Activated CD4-positive, alpha-beta T cell treated with anti-CD3 and anti-CD28 coated beads, Interleukin-2, amount 50 U/mL, for 1 hour (primary cell): ENCODE measurements at places on chromosomes 6 and 20.

DNA sequence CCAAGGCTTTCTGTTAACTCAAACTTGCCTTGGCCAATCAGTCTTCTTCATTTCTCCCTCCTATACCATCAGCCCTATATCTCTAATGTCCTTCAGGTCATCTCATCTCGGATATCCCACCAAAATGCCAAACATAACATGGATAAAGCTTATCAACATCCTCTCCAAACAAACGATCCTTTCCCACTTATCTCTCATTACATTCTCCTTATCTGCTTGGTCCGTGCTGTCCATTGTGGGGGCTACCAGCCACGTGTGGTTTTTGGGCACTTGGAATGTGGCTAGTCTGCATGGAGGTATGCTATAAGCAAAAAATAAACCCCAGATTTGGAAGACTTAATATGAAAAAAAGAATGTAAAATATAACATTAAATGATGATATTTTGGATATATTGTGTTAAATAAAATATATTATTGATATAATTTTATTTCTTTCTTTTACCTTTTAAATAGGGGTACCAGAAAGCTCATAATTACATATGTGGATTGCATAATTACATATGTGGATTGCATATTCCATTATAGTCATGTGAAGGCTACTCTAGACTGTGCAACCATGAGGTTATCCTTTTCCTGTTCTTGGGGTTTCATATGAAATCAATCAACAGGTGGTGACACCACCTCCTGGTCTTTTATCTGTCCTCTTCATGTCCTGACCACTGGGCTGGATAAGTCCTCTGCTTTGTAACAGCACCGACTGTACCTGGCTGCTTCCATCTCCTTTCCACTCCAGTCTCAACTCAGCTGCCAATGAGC, 123.0 kb downstream of the CD83 start:
- DNase-seq = no peak

DNA sequence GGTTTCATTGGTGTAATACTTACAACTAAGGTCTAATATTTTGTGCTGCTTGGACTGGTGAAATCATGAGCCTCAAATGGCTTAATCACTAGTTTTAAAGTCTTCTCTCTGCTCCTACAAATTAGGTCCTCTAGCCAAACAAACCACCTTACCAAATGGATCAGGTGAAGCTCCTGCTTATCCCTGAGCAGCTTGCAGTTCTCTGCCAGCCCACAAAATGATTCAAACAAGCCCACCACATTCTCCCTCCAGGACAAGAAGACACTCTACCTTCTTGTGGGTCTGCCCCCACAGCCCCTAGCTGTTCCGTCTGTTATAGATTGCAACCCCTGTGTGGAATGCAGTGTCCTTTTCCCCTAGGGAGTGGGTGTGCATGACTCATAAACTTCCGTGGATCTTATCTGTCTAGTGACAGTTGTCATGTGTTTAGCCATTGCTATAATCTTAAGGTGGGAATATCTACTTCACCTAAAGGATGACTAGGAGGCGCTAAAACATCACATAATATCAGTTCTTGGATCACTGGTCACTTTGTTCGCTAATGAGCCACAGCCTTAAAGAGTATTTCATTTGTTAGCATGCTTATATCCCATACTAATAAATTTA, 940.5 kb upstream of the MANEA start:
- DNase-seq = no peak

DNA sequence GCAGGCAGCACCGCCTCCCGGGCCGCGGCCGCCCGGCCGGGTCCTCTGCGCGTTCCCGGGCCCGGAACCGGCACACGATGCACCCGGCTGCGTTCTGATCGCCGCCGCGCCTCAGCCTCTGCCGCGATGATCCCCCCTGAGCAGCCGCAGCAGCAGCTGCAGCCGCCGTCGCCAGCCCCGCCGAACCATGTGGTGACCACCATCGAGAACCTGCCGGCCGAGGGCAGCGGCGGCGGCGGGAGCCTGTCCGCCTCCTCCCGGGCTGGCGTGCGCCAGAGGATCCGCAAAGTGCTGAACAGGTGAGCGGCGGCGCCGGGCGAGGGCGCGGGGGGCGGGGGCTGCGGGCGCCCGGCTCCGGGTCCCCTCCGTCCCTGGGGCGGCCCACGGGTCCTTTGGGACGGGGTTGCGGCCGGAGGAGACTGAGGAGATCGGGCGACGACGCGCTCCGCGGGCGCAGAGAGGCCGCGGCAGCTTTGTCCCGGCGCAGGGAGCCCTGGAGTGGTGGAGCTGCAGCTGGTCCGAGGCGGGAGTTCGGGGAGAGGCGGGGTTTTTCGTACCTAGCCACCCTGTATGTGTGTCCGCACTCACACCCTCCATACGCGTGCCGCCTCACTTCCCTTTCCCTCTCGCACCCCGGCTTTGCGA, 659 bp downstream of the SLC35F1 start:
- no peak for DNase-seq

- DNase-seq = no peak
These were observed 11.6 kb downstream of the NCOA7 start for GRCh38 chr6:125802383-125802782.

GRCh38 chr6:163391985-163392384, 22.5 kb upstream of the QKI start:
- no peak for DNase-seq

DNA sequence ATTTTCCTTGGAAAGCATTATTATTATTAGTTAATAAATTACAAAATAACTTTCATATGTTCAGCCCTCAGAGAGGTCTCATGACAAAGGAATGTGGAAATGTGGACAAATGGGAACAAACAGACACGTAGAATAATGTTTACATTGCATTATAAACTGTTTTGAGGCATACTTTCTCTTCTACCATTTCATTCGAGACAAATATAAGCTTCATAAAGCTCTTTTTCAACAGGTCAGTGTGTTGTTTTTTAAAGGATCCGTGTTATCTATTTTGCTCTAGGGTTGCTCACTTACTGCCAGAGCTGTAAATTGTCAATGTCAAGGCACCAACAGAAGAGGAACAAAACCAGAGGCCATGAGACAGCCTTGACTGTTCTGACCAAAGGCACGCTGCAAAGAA, 256.8 kb downstream of the PHACTR1 start:
- no peak for DNase-seq

DNA sequence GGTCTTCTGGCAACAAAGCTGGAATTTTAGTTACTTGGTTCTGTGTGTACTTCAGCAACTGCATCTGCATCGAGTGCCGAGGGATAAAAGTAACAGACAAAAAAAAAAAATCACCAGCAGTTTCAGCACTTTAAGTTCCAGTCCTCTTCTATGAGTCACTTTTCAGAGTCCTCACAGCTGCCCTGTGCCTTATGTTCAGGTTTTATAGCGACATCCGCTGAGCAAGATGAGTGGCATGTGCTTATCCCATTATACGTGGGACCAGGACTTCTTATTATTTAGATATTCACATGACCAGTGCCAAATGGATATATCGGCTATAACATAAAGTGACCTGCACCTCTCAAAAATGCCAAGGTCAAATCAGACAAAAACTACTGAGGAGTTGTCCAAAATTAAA, 242.9 kb downstream of the FOXA2 start:
- DNase-seq = no peak

- DNase-seq = no peak
These were observed 94.7 kb upstream of the AHI1 start for GRCh38 chr6:135592276-135592675.

DNA sequence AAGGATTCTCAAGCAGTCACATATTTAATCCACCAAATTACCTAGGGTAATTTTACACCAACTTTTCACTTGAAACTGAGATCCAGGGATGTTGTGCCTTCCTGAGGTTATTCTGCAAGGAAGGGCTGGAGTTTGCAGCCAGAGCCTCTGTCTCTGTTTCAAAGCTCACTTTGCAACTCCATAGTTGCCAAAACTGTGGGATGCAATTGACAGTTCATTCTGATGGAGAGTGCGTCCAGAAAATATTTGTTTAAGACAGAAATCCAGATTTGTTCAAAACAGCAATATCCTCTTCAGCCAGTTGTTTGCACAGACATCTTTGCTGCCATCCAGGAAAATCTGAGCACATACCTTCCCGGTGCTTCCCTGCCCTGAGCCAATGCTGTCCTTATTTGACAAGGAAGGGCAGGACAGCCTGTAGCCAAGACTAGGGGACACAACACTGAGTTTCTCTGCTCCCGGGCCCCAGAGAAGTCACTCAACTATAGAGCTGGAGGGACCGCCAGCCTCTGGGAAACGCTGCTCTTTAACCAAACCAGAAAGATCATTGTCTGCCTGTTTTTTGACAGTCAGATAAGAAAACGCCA, 297.4 kb downstream of the HIVEP2 start:
- no peak for DNase-seq

DNA sequence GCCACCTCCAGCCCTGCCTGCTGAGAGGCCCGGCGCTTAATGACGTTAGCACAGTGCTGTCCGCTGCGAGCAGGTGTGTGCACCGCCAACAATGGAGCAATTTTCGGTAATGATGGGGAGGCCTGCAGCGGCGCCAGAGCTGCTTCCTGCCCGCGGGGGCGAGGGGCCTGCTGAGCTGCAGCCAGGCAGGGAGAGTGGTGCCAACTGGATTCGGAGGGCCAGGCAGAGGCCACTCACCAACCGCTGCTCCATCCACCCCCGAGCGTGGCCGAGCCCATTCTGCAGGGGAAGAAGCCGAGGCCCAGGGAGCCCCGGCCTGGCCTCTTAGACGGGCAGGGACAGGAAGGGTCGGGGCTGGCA, 9.6 kb downstream of the HRH3 start:
- DNase-seq = no peak

DNA sequence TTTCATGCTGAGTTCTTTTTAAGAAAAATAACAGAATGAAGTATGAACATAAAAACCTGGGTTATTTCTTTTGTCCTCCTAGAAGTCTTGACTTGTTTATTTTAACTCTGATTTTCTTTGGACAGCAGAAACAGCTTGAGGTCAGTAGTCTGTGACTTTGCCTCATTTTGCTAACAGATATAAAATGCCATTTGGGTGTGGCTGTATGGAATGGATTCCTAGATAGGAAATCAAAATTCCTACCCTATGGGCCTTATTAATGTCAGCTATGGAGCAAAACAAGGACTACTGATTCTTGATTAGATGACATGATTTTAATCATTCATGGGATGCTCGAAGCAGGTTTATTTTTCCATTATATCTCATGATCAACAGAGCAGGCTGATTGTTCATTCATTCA, 46.8 kb upstream of the TENT5A start:
- DNase-seq = no peak

DNA sequence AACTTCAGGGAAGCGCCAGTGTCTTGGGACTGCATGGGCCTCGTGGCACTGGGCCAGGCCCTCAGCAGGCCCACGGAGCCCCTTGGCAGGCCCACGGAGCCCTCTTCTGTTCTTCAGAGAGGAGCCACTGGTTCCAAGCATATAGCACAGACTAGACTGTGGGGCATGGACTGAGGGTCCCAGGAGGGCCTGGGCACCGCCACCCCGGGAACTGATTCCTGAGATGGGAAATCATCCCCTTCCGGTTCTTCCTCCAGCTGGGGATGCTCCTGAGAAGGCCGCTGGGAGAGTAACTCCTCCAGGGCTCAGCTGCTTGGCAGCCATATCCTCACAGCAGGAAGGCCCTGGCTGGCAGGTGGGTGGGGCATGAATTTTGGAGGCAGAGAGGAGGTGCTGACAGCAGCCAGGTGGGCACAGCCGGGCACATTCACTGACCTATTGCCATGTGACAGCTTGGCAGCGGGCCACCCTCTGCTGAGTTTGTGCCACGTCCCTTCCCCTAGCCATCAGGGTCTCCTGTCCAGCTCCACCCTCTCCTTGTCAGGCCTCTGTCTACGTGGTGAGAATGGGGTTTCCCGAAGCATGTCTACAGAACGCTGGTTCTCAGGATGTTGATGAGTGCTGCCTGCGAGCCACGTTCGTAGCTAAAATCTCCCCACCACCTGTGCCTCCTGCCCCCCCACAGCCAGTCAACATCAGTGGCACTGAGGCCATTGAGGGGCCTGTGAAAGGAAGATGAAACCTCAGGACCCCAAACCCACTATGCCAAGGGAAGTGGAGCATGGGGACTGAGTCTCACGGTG, 152.1 kb downstream of the TAF4 start:
- DNase-seq = no peak

GRCh38 chr6:22928775-22929174, 359.4 kb downstream of the HDGFL1 start:
- DNase-seq = no peak

DNA sequence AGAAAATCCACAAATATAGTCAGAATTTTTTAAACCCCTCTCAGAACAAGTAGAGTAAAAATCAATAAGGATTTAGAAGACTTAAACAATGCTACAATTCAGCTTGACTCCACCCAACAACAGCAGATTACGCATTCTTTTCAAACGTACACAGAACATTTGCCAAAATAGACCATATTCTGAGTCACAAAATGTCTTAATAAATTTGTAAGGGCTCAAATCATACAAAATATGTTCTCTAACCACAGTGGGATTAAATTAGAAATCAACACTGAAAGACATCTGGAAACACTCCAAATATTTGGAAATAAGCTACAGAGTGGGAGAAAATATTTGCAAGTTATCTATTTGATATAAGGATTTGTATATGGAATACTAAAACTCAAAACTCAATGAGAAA, 164.2 kb upstream of the AKAP12 start:
- no peak for DNase-seq

- no peak for DNase-seq
These were observed 86.5 kb downstream of the QKI start for GRCh38 chr6:163501026-163501425.

- no peak for DNase-seq
These were observed 4.6 kb downstream of the SDC4 start for GRCh38 chr20:45343532-45344167.

DNA sequence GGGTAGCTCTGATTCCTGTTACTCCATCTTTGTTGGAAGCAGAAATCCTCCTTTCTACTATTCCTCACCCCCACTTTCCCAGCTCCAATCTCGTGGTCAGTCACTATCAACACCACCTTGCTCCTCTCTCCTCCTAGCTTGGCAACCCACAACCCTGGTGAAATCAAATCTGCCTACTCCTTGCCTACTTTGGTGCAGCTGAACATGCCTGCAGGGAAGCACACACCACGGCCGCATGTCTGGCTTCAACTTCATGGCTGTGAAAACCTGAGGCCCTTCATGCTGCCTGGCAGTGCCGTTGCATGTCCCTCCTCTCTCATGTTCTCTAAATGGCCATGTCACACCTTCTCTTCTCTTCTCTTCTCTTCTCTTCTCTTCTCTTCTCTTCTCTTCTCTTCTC, 112.4 kb upstream of the FOXA2 start:
- no peak for DNase-seq

DNA sequence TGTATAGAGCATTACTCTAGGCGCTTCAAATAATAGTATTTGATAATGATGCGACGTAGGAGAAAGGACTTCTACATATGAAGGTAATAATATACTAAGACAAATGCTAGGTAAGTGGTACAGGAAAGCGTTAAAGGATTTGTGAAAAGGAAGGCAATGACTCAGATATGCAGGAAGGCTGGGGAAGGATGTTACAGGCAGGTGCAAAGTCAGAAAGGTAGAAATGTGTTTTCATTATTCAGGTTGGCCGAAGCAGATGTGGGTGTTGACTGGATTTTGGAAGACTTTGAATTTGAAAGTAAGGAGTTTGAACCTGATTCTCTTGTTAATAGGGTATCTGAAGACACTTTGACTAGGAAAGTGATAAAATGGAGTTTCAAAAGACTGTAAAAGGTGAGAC, 51.0 kb downstream of the STK4 start:
- DNase-seq = no peak
